ENCODE measurements at places on chromosomes 16 and 17.

GRCh38 chr17:4535667-4536258 is 19.4 kb downstream of the MYBBP1A start:
- no peak for DNase-seq

- DNase-seq, result no peak
Measured at GRCh38 chr17:31320791-31321190, 631 bp downstream of the EVI2A start.

- DNase-seq, result no peak
Measured at GRCh38 chr16:87453326-87453725, 39.5 kb downstream of the ZCCHC14 start.

DNA sequence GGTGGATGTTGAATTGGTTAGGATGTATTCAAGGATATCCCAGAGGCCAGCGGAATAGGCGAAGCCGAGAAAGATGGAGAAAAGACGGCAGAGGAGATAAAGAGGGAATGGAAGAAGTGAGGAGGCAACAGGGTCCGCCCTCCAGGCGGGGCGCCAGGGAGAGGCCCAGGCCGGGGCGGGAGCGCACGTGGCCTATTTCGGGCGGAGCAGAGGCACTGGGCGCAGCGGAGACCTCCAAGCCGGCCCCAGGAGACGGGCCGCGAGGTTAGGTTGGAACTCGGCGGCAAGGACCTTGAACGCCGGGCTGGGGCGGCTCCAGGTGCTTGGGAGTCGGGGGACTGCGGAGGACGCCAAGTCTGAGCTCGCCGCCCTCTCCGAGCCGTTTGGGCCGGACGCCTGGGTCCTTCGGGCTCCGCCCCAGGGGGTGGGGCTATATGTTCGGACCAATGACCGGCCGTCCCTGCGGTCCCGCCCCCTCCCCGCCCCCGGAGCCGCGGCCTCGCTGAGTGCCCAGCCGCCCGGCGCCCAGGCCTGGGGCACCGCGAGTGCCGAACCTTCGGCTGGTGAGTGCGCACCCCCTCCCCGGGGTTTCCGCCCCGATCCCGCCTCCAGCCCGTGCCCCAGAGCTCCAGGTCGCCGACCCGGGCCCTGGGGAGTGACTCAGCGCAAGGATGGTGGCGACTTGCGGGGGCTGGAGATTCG is at the start of gene ZNF771:
Gene ZNF771, plus strand, starts transcription at position 505 of the 702 bp plus-strand sequence. CDS start 448 bp downstream, outside the sequence.
- no peak for DNase-seq

GRCh38 chr17:78583091-78583490 is 5.9 kb upstream of the DNAH17 start:
- no peak for DNase-seq

GRCh38 chr17:70608193-70608592 is 438.9 kb downstream of the KCNJ2 start:
- DNase-seq, result no peak

DNA sequence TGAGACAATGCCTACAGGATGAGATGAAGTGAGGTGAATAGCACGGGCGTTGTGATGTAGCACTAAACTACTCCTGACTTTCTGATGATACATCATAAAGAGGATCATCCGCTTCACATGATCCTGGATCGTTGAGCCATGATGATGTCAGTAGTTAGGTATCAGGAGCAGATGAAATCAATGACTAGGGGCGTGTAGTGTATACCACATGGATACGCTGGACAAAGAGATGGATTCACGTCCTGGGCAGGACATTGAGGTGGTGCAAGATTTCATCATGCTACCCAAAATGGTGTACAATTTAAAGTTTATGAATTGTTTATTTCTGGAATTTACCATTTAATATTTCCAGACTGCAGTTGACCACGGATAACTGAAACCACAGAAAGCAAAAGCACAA is 156.6 kb downstream of the ANKFN1 start:
- no peak for DNase-seq

All from kidney capillary endothelial cell (primary cell).